NCI-H146 (cell line): ENCODE measurements at places on chromosomes 3 and 15.

- no peak for DNase-seq
These were observed 36.9 kb downstream of the THRB start for GRCh38 chr3:24457719-24458118.

GRCh38 chr3:118077332-118077731, 957.3 kb downstream of the IGSF11 start:
- DNase-seq, result no peak

GRCh38 chr3:135576751-135577150, 388.8 kb upstream of the PPP2R3A start:
- DNase-seq, result peak; percentile 96

GRCh38 chr3:17579289-17580031, 163.0 kb downstream of the TBC1D5 start:
- DNase-seq, result no peak

GRCh38 chr3:72295276-72295961, 510.5 kb upstream of the PROK2 start:
- no peak for DNase-seq

- DNase-seq, result peak; percentile 7
These were observed 8.9 kb downstream of the HGD start for GRCh38 chr3:120673116-120673515.

GRCh38 chr3:140022066-140022770, 87.2 kb downstream of the CLSTN2 start:
- peak; percentile 42 for DNase-seq

DNA sequence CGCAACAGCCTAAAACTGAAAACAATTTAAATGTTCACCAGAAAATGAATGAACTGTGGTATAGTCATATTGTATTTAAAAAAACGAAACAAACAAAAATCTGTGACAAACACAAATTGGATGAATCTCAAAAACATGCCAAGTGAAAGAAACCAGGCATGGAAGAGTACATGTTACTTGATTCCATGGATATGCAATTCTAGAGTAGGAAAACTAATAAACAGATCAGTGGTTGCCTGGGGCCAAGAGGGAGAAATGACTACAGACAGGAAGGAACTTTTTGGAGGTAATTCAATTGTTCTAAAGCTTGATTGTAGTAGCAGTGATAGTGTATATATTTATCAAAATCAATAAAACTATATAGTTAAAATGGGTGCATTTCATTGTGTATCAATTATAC, 16.8 kb downstream of the UBE3A start:
- DNase-seq, result no peak

DNA sequence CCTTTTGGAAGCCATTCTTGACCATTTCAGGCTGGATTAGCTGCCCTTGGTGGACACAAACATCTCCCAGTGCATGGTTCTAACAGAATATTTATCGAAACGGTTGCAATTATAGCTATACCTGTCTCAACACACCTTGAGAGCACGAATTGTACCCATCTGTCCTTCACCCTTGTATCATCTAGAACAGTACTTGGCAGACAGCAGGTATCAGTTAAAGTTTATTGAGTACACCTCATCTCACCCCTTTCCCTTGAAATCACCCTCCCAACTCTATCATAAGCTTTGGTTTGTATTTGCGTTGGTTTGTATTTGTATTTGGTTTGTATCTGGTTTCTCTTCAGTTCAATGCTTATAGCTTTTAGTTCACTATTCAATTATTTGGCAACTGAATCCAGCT, 12.4 kb downstream of the TSPAN3 start:
- DNase-seq, result no peak

GRCh38 chr15:57190208-57190607, 186.1 kb upstream of the CGNL1 start:
- DNase-seq, result no peak

GRCh38 chr3:190696777-190697501, 165.6 kb downstream of the GMNC start:
- peak; percentile 73 for DNase-seq

GRCh38 chr3:191269289-191270085, 59.7 kb upstream of the CCDC50 start:
- DNase-seq, result no peak

GRCh38 chr15:70704166-70704565, 59.2 kb downstream of the UACA start:
- DNase-seq, result peak; percentile 62

DNA sequence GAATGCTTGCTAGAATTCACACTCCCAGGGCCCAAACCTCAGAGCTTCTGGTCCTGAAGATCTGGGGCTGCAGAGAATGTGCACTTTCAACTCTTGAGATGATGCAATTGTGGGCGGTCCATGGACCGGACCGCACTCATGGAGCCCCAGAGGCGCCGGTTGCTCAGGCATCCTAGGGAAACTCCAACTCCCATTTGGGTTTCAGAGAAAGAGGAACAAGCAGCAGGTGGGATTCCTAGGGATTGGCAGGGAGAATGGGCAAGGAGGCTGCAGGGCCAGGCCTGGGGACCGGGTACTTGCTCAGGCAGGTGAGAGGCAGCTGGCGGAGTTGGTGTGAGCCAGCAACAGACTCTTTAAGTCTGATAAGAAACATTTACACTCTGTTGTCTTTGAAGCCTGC, 3.5 kb downstream of the NOX5 start:
- no peak for DNase-seq

GRCh38 chr3:42290966-42291714, 25.2 kb upstream of the CCK start:
- DNase-seq, result no peak

DNA sequence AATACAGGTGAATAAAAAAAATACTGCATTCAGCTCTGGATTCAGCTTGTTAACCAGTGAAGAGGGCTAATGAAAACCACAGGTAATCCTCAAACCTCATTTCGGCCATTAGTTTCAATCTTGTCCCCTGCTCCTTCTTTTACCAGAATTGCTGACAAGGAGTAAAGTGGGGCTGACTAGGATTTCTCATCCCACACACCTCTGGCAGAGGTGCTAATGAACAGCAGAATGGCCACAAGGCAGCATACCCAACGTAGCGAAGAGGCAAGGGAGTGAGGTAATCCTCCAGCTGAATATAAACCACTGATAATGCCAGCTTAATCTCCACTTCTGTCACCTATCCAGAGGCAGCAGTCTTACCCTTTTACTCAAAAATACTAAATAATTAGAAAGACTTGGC, 248.8 kb upstream of the CDIN1 start:
- DNase-seq, result no peak

GRCh38 chr3:8359133-8359532, 142.5 kb upstream of the LMCD1 start:
- DNase-seq, result no peak

DNA sequence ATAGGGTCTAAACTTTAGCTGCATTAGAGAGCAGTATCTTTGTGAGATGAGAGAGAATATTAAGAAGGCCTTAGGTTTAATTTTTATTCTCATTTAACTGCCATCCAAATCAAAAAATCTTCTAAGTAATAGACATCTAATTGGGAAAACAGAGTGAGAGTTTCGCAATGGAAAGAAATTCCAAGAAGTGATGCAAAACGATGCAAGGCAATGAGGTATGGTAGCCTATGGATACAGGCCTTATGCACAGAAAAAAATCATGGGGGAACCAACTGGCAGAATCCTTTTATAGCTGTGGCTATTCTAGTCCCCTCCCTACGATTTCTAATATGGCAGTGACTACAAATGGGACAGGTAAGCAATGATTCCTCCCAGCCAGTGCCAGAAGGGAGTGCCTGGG, 225.9 kb downstream of the GREM1 start:
- DNase-seq, result no peak

DNA sequence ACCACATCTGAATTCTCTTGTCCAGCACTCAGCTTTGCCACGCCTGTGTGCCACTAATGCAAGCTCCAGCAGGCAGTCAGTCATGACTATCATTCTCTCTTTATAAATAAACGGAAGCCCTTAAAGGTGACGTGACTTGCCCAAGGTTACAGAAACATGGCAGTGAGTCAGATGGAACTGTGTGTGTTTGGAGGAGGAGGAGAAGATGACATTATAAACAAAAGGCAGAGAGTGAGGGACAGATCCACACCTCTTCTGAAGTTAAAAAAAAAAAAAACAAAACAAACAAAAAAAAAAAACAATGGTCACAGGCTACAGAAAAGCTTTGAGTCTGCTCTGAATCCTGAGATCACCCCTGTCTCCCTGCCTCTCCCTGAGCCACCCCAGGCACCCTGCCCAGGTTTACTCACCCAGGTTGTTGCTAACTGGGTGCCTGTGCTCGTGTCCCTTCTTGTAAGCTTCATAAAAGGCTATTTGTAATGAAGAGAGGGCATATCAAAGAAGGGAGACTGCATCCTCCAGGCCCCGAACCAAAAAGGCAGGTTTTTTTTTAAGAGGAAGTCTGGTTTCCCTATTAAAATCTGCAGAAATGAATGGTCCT, 119.7 kb upstream of the PHLDB2 start:
- peak; percentile 30 for DNase-seq

DNA sequence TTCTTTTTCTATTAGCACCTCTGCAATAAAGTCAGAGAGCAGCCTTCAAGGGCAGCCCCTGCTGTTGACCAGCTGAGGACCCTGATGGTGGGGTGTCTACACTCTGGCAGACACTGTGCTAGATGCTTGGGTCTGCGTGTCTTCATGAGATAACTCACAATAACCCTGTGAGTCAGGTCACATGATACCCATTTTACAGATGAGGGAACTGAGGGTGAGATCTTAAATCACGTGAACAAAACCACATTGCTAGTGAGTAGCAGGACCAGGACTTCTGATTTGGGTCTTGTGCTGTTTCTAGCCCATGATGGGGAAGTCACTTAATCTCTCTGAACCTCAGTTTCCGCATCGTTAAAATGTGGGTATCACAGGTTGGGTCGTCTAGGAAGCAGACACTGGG, 118.5 kb upstream of the LIPC start:
- DNase-seq, result no peak

DNA sequence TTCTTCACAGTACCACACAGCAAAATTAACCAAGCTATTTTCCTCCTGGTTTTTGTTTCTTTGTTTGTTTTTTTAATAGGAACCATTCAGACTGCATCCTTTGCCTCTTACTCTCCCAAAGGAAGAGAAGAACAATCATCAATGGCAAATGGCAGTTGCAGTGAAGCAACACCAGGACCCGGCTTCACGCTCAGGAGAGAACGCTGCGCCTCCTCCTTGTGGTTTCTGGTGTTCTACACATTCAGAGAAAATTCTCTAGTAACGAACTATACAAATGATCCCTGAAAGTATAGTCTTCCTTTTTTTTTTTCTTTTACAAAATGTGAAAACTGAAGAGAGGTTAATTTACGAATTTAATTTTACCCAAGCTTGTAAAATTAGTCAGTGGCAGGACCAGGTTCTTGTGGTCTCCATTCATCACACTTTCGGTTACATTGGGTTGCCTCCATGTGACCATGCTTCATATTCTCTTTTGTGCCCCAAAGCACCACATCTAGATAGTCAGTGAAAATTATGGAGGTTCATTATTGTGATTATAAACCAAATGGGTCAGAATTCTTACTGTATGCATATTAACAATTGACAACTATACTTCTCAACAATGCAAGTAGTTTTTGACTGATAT, 10.6 kb upstream of the MINDY2 start:
- no peak for DNase-seq

GRCh38 chr3:106059953-106060517, 191.2 kb upstream of the CBLB start:
- DNase-seq, result no peak

- no peak for DNase-seq
These were observed 211.9 kb downstream of the MYRIP start for GRCh38 chr3:40021338-40021737.

GRCh38 chr3:102443021-102443420, 8.2 kb downstream of the ZPLD1 start:
- no peak for DNase-seq

- DNase-seq, result no peak
These were observed 56.8 kb upstream of the TFRC start for GRCh38 chr3:196138482-196139254.

- no peak for DNase-seq
These were observed 30.4 kb upstream of the ZNF639 start for GRCh38 chr3:179292450-179292849.

DNA sequence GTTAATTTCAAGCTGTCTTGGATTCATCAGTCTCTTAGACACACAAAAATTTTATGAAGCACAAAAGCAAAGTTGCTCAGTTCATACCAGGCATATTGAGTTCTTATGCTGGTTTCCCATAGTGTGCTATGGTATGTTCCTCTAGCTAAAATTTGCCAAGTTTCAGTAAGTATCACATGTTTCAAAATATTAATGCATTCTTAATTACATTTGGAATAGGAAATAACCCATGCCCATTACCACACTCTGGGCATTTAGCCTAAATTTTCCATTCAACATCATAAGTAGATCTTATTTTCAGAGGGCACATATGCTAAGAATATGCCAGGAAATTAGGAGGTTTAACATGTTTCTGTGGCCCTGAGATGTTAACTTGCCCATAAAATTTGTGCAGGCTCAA, 289.9 kb downstream of the SHOX2 start:
- DNase-seq, result no peak

DNA sequence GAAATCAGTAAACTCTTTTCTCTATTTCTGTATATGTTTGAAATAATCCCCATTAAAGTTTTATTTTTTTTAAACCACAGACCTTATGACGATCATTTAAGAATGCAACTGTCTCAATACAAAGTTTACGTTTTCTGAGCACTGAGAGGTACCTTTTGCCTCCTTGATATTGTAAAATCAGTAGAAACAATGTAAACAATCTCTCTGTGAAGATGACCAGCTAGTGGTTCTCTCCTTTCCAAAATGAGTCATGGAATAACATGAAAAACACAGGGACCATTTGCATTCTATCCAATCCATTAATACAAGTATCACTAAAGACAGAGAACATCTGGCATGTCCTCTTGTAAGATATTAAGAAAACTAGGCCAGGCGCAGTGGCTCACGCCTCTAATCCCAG, 48.8 kb downstream of the RAD18 start:
- no peak for DNase-seq

- DNase-seq, result no peak
These were observed 40.4 kb upstream of the WDR49 start for GRCh38 chr3:167694121-167694520.

DNA sequence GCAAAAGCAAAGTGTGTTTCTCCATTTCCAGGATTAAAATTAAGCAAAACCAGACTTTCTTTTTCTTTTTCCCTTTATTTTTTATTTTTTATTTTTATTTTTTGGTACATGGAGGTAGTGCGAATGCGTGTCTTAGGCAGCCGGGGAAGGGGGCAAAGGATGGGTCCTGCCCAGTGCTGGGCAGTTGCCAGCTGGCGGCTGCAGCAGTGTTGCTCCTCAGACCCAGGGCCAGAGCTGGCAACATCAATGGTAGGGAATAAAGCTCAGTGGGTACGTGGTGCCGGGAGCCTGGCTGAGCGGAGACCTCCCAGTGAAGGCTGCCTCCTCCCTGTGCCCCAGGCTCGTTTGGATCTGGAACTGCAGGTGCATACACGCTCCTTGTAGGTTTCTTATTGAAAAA, 46.3 kb downstream of the POLR2M start:
- no peak for DNase-seq

- no peak for DNase-seq
These were observed 138.4 kb upstream of the RARB start for GRCh38 chr3:25289663-25290062.

GRCh38 chr15:58726867-58727266, 22.6 kb downstream of the ADAM10 start:
- no peak for DNase-seq
